ENCODE measurements at places on chromosomes 11 and 22.

GRCh38 chr22:35549328-35549727 is 8.7 kb downstream of the RASD2 start:
- DNase-seq: no peak

DNA sequence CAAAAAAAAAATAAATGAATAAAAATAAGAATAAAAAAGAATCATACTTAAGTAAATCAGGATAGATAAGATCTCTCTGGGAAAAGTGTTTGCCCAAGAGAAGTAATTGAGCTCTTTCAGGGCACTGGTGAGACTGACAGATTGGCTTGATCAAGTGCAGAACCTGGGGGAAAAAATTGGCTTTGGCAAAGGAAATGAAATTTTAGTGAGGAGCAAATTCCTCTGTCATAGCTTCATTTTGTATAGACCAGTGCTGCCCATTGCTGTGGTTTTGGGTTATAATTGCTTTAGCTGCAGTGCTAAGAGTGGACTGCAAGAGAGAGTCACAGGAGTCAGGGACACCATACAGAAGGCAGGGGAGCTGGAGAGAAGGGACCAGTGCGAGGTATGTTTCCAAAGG is 35.7 kb downstream of the SFI1 start:
- no peak for DNase-seq

- no peak for DNase-seq
These were observed 192.5 kb downstream of the DDX10 start for GRCh38 chr11:108857382-108857781.

DNA sequence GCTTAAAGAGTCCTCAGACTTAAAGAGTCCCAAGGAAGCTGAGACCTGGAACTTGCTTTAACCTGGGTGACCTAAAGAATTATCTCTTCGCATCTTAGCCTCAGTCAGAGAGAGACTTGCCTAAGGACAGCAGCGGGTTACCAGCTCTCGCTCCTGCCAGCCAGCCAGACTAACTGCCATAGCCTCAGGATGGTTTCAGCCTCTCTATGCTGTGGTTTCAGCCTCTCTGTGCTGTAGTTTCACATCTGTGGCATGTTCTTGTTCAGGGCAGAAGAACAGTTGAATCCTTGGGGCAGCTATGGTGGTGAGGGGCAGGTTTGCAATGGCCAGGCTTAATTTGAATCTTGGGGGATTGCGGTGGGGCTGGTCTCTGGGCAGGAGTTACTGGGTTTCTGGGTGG is 2.3 kb downstream of the FRMD8 start:
- no peak for DNase-seq

DNA sequence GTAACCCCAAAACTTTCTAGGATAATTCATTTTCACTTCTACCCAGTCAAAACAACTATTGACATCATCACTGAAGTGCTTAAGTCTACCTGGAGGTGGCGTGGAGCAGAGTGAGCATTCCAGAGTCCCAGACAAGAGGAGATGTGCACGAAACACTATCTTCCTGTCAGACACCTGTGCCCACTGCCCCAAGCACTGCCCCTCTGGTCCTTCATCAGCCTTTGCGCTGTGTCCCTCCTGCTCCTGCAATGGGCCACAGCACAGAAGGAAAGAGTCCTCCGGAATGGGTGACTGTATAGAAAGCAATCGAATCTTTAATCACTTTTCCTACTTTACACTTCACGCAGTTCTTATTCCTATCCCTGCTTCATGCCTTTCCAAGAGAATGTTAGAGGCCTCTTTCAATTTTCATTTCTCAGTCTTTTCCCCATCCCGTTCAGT is 512 bp upstream of the GRIA4 start:
- DNase-seq: no peak

DNA sequence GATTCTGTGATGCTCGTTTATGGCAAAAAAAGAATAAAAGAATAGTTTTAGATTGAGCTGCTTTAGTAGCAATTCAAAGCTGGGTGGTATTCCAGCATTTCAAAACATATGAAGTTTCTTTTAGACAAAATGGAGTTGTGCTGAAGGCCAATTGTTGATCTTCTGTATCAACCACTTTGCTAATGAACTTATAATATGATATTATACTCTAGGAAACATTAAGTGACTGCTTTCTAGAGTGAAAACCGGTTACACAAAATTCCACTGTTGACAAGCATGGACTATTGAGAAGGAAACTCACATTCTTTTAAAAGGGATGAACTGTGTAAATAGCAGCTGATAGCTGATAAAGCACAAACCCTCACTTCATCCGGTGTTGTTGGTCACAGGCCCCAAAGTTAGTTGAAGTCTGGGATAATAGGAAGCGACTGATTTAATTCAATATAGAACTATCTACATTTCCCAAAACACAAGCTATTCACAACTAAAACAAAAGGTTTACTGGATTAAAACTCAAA is 255.1 kb downstream of the CADM1 start:
- DNase-seq: no peak

DNA sequence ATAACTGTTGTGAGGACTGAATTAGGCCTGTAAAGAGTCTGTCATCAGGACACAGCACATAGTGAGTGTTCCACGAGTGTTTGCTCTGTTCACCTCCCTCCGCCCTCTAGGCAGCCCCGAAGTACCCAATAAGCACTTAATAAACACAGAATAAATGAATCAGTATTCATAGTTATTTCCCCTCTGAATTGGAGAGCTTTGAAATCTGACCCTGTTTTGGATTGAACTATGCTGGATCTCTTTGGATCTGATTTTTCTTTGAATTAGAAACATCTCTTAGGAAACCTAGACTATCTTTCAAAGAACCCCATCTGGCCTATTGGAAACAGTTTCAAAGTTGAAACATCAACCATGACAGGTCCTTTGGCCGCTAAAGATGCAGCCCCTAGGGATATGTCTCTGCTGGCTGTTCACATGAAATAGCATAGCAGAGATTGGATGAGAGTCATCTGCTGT is 615.5 kb downstream of the NTM start:
- no peak for DNase-seq

DNA sequence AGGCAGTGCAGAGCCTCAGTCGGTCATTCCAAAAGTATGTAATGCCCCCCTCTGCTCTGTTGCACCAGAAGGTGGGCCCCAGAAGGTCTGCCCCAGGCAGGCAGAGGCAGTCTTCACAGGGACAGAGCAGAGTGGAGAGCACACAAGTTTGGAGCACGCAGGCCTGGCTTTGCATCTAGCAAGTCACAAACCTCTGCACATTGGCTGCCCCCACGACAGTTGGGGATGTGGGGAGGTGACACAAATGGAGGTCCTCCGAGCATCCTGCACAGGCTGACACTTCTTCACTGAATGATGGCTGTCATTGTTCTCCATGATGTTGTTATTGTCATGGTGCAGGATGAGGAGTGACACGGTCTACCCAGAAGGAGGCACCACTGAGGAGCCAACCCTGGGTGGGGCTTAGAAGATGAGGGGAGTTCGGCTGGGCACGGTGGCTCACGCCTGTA is 11.9 kb downstream of the TOM1 start:
- no peak for DNase-seq

DNA sequence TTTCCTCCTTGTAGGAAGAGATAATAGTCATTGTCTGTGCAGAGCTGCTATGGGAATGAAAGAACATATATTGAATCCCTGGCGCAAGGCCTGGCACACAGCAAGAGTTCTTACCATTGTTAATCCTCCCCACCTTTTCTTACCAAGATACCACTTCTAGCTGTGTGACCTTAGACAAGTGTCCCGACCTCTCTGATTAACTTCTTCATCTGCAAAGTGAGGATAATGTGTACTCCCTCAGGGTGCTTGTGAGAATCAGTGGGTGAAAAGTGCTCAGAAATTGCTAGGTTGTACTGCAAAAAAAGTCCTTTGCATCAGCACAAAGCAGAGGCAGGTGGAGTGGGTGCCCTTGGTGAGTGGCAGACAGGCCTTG is 3.7 kb upstream of the CST6 start:
- no peak for DNase-seq

DNA sequence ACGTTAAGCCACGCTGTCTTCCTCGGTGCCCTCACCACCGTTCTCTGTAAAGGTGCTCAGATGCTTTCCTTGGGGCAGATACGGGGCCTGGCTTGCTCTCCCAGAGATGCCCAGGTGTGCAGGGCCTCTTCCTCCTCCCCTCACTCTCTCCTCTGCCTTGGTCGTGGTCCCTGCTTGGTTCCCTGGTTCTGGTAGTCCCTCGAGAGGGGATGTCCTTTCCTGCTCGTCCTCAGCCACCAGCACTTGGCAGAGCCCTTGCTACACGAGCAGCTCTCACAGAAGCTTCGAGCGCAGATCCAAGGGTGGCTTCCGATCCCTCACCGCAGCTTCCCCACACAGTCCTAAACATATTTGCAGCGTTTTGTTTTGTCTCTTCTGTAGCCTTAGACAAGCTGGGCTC is 298.8 kb downstream of the TBC1D22A start:
- DNase-seq: no peak

DNA sequence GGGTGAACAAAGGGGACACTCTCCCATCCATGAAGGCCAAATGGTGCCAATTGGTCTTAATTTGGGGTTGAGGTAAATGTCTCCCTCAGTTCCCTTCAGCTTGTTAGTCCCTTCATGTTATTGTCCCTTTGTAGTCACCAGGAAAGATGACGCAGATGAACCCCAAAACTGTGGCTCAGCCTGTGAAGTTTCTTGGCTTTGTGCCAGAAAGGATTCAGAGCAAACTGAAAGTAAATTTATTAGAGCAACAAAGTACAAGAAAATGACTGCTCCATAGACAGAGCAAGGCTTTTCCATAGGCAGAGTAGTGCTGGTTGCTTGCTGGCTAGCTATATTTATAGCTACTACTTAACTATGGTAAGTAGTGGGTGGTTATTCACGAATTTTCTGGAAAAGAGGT is 16.7 kb downstream of the OR4C3 start:
- DNase-seq: no peak

Data from cortex of kidney (tissue), 1 donor.